ENCODE measurements at places on chromosomes 1 and 21.

DNA sequence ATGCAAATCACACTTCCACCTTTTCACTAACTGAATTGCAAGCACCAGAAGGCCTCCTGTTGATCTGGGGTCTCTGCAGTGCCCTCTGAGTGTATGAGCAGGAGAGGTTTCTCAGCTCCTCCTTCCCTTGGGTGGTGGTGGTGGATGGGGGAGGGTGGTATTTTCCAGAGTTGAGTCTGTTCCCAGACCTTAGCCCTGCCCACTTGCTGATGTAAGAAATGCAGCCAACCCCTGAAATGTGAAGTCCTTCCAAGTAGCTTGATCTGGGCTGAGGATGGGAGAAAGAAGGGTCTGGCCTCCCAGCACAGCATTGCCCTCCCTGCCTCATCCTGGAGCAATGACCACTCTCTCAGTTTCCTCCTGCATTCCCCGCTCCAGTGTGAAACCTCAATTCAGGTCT, 6.3 kb upstream of the FOXD2 start:
- DNase-seq = peak; percentile 63

- DNase-seq = no peak
Observed at GRCh38 chr1:117164209-117164608, 42.7 kb upstream of the TRIM45 start.

DNA sequence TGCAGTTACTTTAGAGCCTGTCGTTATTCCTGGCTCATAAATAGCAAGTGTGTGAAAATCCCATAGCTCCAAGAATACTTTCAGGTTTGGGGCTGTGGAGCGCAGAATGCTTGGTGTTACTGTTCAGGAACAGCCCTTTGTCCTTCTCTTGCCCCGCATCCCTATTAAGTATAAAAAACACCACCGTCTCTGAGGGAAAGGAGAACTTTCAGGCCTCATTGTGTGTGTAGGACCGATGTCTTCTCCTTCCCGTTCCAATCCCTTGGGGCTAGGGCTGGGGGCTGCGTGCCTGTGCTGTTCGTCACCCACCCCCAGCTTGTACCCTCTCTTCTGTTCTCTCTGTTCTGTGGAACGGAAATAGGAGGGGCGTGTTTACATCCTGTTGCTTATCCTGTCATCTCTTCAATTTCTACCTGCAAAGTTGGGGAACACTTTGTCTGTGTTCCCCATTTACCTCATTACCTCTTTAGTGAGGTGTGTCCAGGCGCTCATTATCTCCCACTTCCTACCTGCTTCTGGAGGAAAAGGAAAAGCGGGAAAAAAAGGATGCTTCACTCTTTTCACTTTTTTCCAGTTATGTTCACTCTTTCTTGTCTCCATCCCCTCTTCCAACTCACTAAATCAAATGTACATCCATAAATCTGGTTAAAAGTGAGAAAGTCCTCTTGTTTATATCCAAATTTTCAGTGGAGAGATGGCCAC, 788 bp upstream of the TXNIP start:
- DNase-seq = no peak

DNA sequence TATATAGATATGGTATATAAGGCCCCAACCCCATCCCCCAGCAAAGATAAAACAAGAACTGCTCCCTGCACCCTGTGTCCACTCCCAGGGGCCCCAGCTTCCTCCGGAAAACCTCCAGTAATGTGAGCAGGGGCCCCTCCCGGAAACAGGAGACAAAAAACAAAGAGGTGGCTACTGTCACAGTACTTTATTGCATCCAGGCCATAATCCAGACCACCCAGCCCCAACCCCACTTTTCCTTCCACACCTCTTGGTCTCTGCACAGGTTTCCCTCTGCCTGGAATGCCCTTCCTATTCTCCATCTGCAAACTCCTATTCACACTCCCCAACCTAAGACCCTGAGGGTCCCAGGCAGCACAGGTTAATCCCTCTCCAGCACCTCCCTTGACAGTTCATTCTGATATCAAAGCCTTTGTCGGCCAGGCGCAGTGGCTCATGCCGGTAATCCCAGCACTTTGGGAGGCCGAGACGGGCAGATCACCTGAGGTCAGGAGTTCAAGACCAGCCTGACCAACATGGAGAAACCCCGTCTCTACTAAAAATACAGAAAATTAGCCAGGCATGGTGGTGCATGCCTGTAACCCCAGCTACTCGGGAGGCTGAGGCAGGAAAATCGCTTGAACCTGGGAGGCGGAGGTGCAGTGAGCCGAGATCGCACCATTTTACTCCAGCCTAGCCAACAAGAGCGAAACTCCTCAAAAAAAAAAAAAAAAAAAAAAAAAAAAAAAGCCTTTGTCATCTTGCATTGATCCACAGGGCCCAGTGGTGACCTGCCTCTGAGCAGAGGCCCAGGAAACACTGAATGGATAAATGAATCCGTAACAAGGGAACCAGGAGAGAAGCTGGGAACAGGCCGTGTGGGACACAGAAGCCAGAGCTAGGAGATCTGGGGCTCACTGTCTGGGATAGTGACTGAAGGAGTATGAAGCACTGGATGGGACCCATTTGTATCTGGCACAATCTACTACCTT, 2.3 kb upstream of the AUNIP start:
- DNase-seq = no peak

- DNase-seq = peak; percentile 17
Observed at GRCh38 chr21:45080232-45080631, 5.9 kb downstream of the ADARB1 start.

DNA sequence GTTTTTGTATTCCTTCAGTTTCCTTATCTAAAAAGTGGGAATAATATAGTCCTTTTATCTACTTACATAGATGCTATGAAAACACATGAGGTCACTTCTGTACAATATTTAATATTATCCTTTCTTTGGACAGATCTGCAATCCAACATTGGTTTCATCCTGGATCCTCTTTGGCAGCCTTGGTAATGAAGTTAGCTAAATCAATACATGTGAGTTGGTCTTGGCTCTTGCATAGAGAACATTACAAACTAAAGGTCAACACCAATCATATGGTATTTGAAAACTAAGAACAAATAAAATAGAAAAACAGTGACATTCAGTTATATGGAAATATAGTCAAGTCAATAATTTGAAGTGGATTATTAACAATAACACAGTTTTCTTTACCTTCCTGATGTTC, 3.2 kb upstream of the EDEM3 start:
- DNase-seq = no peak

DNA sequence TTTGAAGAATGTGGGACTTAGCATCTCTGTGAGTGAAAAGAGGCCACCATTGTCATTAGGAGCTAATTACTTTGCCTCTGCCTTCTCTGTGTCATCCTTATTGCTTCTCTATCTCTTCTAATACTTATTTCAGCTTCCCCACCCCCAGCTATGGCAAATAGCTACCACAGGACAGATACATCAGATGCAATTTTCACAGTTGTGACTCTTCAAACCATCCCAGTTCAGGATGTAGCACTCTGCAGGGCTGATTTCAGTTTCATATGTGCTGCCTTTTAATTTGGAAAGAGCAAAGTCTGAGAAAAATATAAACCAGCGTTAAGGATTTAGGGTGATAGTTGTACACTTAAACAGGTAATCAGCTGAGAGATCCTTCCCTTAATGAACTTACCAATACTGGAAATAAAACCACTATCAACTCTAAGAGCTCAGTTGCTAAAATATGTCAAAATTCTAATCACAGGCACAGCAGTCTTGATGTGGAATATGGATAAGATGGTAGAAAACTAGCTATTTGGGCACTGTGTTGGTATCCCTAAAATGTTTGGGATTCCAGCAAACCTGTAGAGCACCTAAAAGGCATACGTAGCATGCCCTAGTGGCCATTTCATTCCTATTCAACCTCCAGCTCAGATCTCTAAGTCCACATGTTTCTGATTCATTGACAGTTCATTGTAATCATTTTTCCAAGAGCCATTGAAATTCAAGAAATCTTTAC, 148.4 kb downstream of the SYT2 start:
- no peak for DNase-seq

DNA sequence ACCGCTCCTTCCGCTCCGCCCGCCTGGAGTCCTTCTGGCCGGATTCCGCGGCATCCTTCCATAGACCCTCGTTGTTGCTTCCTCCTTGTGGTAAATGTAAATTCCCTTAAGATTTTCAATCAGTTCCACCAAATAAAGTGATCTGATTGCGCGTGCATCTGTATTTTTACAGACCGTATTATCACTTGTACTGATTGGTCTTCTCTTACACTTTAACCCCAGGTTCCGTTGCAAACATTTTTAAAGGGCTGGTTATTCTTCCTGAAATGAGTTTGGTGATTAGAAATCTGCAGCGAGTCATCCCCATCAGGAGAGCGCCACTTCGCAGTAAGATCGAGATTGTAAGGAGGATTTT, 483 bp downstream of the YBEY start:
- peak; percentile 74 for DNase-seq

Measured in fibroblast of villous mesenchyme (primary cell).